ENCODE measurements at places on chromosomes 3 and 15. TPM values are rescaled to one million over a fixed set of nuclear protein-coding genes. Genes with fewer than 3 reads are reported as not detected.
A peak's percentile ranks its signal among the peaks of the same experiment; 100 is the strongest.

DNA sequence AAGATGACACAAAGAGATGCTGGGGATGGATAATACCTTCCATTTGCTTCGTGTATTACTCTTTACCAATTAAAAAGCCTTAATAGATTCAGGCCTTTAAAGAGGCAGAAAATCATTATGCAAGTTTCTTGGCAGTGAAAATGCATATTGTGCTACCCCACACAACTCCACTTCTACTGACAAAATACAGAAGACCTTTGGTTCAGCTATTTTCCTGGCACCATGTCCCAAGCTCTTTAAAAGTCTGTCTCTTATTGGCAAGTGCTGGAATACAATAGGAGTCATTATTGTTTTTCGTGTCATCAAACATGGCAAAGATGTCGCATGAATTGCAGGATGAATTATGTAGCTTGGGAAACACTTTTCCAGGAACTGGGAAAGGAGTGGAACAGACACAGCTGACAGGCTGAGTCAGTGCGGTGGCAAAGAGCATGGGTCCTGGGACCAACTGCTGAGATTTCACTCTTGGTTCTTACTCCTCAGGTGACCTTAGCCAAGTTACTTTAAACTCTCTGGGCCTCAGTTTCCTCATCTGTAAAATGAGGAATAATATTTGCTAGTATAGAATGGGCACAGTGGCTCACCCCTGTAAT, 5.5 kb upstream of the TSPAN3 start:
- H3K4me3 ChIP-seq: no peak overlapping the region
- no peaks in the 10 kb centered on the region for H3K27me3 ChIP-seq
- no peak for DNase-seq
- peaks cover 7% of the 10 kb centered on the region for H3K4me1 ChIP-seq
- no peaks in the 10 kb centered on the region for H3K36me3 ChIP-seq

- no peak overlapping the region for H3K27ac ChIP-seq
- no peaks in the 10 kb centered on the region for H3K27me3 ChIP-seq
- H3K4me1 ChIP-seq: peaks cover 6% of the 10 kb centered on the region
Measured at GRCh38 chr3:126402178-126402577, 7.5 kb downstream of the CFAP100 start.

DNA sequence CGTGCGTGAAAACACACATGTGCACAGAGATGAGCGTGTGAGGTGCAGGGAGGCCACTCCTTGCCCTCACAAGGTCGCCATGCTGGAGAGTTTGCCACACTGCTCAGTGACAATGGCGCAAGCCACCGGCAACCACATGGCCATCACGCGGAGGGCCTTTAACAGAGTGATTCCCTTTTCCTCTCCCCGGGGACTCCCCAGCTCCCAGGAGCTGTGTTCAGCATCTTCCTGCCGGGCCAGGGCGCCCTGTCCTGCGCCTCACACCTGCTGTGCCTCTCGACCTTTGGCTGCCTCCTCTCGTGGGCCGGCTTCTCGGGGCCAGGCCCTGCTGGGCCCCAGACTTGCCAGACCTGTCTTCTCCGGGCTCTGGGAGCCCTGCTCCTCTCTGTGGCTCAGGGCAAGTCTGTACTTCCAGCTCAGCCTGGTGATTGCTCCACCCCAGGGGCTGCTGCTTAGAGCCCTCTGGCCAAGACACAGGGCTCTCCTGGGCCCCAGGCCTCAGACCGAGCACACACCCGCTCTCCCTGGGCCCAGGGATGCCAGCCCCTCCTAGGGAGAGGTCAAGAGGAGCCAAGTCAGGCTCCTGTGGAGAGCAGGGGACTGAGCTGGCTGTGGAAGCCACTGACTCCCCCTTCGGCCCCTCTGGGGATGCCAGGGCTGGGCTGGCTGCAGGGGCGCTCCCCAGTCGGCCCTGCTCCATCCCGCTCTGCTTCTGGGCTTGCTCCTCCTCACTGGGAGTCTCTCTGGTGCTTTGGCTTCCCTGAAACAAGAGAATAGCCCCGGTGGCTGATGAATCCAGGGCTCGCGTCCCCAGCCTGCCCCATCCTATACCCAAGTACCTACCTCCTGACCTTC, 5.6 kb downstream of the CCDC9B start:
- H3K4me1 ChIP-seq: peaks cover 20% of the 10 kb centered on the region
- H3K27ac ChIP-seq: no peak overlapping the region
- H3K4me3 ChIP-seq: no peak overlapping the region

DNA sequence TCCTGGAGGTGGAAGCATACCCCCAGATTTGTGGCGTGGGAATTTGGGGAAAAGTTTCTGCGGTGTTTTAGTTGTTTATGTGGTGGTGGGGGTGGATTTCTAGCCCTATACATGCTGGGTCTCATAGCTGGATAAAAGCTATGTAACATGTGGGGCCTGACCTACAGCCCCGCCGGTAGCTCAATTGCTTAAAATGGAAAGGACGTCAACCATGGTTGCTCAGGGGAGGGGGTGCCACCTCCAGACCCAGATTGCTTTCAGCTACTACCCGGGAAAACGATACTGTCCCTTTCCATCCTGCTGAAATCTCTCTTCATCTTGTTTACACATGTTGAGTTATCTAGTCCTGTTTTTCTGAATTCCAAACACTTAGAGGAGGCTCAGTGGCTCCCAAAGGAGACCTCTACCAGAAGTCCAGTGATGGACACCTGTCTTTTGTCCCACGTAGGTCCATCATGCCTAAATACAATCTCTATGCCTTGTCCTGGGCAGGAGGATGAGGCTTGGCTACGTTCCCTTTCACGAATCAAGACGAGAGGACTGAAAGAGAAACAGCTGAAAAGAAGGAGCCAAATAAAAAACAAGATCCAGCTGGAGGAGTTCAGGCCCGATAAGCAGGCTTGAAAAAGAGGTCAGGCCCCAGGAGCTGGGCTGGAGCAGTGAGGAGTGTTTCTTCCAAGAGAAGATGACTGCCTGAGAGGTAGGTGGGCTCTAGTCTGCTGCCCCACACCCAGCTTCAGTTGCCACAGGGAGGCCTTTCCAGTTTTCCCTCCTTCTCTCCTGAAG, 72.1 kb upstream of the TPRG1 start:
- H3K27me3 ChIP-seq: no peaks in the 10 kb centered on the region
- no peak overlapping the region for H3K27ac ChIP-seq
- H3K4me3 ChIP-seq: no peak overlapping the region
- H3K36me3 ChIP-seq: no peaks in the 10 kb centered on the region

GRCh38 chr15:78915341-78916087, 29.3 kb downstream of the CTSH start:
- peaks cover 36% of the 10 kb centered on the region for H3K36me3 ChIP-seq
- H3K4me1 ChIP-seq: peaks cover 19% of the 10 kb centered on the region
- DNase-seq: peak; percentile 31
- no peak overlapping the region for H3K4me3 ChIP-seq

DNA sequence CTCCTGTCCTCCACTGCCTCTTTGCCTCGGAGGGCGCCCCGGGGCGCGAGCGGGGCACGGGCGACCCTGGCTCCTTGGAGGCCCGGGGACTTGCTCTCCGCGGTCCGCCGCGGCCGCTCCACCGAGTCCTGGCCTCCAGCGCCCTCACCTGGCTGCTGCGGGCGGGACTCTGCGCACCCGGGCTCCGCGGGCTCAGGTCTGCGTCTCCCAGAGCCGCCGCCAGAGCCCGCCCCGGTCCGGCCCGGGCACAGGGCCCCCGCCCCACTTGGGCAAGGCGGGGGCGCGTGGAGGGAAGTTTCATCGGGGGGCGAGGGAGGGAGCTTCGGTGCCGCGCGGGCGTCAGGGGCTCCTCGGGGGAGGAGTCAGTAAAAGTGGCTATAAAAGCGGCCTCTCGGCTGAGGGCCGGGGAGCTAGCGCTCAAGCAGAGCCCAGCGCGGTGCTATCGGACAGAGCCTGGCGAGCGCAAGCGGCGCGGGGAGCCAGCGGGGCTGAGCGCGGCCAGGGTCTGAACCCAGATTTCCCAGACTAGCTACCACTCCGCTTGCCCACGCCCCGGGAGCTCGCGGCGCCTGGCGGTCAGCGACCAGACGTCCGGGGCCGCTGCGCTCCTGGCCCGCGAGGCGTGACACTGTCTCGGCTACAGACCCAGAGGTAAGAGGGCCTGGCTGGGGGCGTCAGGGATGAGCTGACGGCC, at the start of gene CEMIP:
Gene CEMIP, plus strand, starts transcription at position 407 of the 694 bp plus-strand sequence. CDS start 94,510 bp downstream, outside the sequence.
- peaks cover 11% of the 10 kb centered on the region for H3K4me1 ChIP-seq
- DNase-seq: peak; percentile 91
- H3K36me3 ChIP-seq: no peaks in the 10 kb centered on the region
- peak within 1 kb of the TSS; percentile 91 for H3K4me3 ChIP-seq
- H3K27me3 ChIP-seq: peaks cover 50% of the 10 kb centered on the region

- H3K36me3 ChIP-seq: no peaks in the 10 kb centered on the region
- H3K27me3 ChIP-seq: peaks cover 9% of the 10 kb centered on the region
- no peak overlapping the region for H3K27ac ChIP-seq
- no peaks in the 10 kb centered on the region for H3K4me1 ChIP-seq
Measured at GRCh38 chr3:43747641-43748040, 56.9 kb downstream of the ABHD5 start.

- peaks cover 7% of the 10 kb centered on the region for H3K4me1 ChIP-seq
- H3K36me3 ChIP-seq: peaks cover 63% of the 10 kb centered on the region
- peak overlapping the region; percentile 16 for H3K27ac ChIP-seq
- H3K4me3 ChIP-seq: no peak overlapping the region
Measured at GRCh38 chr3:5212628-5213573, 25.4 kb downstream of the EDEM1 start.

DNA sequence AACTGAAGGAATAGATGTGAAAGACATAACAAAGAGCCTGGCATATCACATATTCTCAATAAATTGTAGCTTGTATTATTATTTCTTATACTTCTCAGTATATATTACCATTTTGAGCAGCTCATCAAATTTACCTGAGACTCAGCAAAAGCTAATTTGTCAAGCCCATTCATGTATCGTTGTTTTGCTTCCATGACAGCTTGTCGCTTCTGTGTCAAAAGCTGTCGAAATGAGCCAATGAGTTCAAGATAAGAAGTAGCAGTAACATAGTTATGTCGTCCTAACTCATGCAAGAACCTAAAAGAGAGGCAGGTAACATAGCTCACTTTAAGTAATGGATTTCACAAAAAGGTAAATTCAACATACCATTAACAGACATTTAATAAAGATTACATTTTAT, 93.8 kb upstream of the ASB14 start:
- no peaks in the 10 kb centered on the region for H3K27me3 ChIP-seq
- H3K36me3 ChIP-seq: no peaks in the 10 kb centered on the region
- H3K4me1 ChIP-seq: peaks cover 6% of the 10 kb centered on the region
- DNase-seq: no peak

- H3K4me1 ChIP-seq: peaks cover 4% of the 10 kb centered on the region
- no peak overlapping the region for H3K4me3 ChIP-seq
- no peaks in the 10 kb centered on the region for H3K27me3 ChIP-seq
- H3K36me3 ChIP-seq: peaks cover 25% of the 10 kb centered on the region
- H3K27ac ChIP-seq: no peak overlapping the region
- no peak for DNase-seq
Measured at GRCh38 chr3:78613421-78613879, 1154.3 kb downstream of the ROBO1 start.

DNA sequence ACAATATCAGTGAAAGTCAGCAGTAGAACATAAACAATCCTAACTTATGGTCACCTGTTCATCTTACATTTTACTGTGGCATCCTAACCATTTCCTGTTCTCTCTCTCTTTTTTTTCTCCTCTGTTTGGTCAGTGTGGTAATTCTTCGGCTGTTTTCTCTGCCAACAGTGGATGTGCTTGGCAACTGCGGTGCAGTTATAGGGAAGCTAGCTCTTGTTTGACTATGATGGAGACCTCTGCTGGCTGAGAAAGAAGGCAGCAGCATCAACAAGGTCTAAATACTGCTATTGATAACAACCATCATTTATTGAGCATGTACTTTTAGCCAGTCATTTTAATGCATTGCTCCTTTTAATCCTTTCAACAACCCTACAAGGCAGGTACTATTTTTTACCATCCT, 723 bp upstream of the DRD3 start:
- H3K4me1 ChIP-seq: no peaks in the 10 kb centered on the region
- no peak overlapping the region for H3K4me3 ChIP-seq
- DNase-seq: no peak
- no peaks in the 10 kb centered on the region for H3K36me3 ChIP-seq
- no peak overlapping the region for H3K27ac ChIP-seq

- H3K4me3 ChIP-seq: no peak overlapping the region
- peaks cover 7% of the 10 kb centered on the region for H3K36me3 ChIP-seq
- peaks cover 5% of the 10 kb centered on the region for H3K4me1 ChIP-seq
- no peak for DNase-seq
- H3K27me3 ChIP-seq: peaks cover 3% of the 10 kb centered on the region
- no peak overlapping the region for H3K27ac ChIP-seq
Measured at GRCh38 chr3:52519445-52520140, 14.1 kb downstream of the NT5DC2 start.

- H3K27me3 ChIP-seq: peaks cover 87% of the 10 kb centered on the region
- peak overlapping the region; percentile 66 for H3K4me3 ChIP-seq
- H3K4me1 ChIP-seq: peaks cover 12% of the 10 kb centered on the region
- DNase-seq: no peak
- no peaks in the 10 kb centered on the region for H3K36me3 ChIP-seq
Measured at GRCh38 chr15:45128971-45129639, 574 bp downstream of the DUOXA1 start.

GRCh38 chr3:195036974-195037373, 234.0 kb downstream of the XXYLT1 start:
- H3K4me1 ChIP-seq: peaks cover 21% of the 10 kb centered on the region
- DNase-seq: no peak
- peaks cover 10% of the 10 kb centered on the region for H3K27me3 ChIP-seq
- no peak overlapping the region for H3K27ac ChIP-seq

GRCh38 chr3:126212620-126213378, 32.4 kb upstream of the ALDH1L1 start:
- peak overlapping the region; percentile 96 for H3K4me3 ChIP-seq
- H3K36me3 ChIP-seq: no peaks in the 10 kb centered on the region
- H3K27me3 ChIP-seq: peaks cover 18% of the 10 kb centered on the region
- peak; percentile 79 for DNase-seq

DNA sequence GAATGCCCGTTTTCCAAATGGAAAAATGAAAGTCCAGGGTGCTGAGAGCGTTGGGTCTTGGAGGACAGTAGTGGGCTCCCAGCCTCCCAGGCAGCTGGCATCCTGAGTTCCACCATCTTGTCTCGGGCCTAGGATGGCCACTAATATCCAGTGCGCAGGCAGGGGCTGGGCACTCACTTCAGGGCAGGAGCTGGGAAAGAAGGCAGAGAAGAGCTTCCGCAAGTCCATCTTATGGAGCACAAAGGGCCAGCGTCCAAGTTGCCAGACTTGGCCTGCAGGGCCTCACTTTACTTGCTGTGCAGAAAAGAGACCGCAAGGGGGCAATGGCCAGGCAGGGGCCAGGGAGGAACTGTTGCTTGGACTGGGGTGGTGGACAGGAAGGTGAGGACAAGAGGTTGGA, 46.1 kb downstream of the IQSEC1 start:
- no peaks in the 10 kb centered on the region for H3K4me1 ChIP-seq
- peaks cover 3% of the 10 kb centered on the region for H3K27me3 ChIP-seq
- H3K4me3 ChIP-seq: no peak overlapping the region
- no peak overlapping the region for H3K27ac ChIP-seq
- no peaks in the 10 kb centered on the region for H3K36me3 ChIP-seq
- DNase-seq: no peak

GNAT1 gene
- total RNA-seq: not detected

UBAP1L gene
- total RNA-seq: 2.6 TPM

GPR149 gene
- total RNA-seq: 0.14 TPM

CFAP100 gene
- 4.3 TPM for total RNA-seq

PRKCI gene
- total RNA-seq: 47.3 TPM

THAP10 gene
- total RNA-seq: 5.3 TPM

P2RY12 gene
- not detected for total RNA-seq

TRH gene
- 5.3 TPM for total RNA-seq

GPR87 gene
- total RNA-seq: 5.5 TPM

GJD2 gene
- 0.89 TPM for total RNA-seq
